GM06990 (cell line): ENCODE measurements at places on chromosomes 12 and 14.
A peak's percentile ranks its signal among the peaks of the same experiment; 100 is the strongest.

DNA sequence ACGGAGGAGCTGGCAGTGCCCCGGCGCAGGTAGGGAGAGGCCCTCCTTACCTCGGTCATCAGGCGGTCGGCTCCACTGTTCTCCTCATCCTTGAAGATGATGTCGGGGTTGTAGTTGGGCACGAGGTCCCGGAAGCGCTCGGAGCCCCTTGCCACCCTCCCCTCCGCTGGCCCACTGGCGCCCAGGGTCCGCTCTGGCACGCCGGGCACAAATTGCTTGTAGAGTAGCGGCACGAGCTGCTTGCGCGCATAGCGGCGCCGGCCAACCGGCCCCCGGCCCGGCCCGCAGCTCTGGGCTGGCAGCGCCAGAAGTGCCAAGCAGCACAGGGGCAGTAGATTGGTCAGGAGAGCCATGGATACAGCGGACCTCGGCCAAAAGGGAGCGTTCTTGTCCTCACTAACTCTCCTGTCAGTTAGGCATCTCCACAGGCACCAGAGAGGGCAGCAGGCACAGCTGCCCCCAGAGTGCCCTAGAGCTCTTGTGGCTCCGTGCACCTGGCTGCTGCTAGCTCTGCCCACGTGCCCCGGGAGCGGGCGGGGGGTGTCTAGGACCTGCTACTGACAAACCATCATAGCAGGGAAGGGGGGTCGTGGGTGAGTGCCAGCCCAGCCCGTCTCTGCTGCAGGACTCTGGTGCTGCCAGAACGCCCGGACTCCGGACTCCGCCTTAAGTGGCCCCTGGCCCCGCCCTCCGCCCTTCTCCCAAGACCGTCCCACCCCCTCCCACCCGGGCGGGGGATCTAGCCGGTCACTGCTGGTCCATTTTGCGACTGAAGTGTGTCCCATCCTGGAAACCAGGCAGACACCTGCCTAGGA lies at the start of gene DHH:
TSS of gene DHH (minus strand) at position 642 of the 815 bp plus-strand sequence. CDS start at position 353, 289 bp downstream.
- no peak for DNase-seq

DNA sequence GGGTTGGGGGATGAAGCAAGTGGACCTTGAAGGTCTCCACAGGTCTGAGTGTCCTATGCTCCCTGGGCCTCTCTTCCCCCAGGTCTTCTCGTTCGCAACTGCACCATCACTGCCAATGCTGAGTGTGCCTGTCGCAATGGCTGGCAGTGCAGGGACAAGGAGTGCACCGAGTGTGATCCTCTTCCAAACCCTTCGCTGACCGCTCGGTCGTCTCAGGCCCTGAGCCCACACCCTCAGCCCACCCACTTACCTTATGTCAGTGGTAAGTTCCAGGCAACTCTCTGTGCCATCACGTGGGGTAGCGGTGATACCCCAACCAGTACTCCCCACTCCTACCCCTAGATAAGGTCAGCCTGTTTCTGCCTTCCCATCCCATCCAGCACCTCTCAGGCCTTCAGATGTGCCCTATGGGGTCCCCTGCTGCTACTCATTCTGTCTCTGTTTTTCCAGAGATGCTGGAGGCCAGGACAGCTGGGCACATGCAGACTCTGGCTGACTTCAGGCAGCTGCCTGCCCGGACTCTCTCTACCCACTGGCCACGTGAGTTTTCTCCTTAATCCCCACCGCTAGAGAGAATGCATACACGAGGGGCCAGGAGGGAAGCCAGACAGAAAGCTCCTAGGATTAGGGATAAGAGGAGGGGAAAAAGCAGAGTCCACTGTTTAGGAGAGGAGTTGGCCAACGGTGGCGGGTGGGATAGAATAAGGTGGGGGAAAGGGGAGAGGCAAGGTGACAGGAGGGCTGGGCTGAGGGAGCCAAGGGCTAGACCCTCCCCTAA lies 1.6 kb upstream of the TAPBPL start:
- DNase-seq: no peak

- no peak for DNase-seq
These were observed 1051.9 kb upstream of the FLRT2 start for GRCh38 chr14:84477996-84478395.

GRCh38 chr12:116910645-116911451 lies at the start of gene FBXW8:
Gene FBXW8 (plus strand): TSS chr12:116910950. CDS start chr12:116911038, 88 bp downstream.
- peak; percentile 88 for DNase-seq

- no peak for DNase-seq
These were observed 39.5 kb upstream of the USP44 start for GRCh38 chr12:95590775-95591174.

GRCh38 chr12:63521706-63522105 lies 146.6 kb downstream of the DPY19L2 start:
- no peak for DNase-seq

DNA sequence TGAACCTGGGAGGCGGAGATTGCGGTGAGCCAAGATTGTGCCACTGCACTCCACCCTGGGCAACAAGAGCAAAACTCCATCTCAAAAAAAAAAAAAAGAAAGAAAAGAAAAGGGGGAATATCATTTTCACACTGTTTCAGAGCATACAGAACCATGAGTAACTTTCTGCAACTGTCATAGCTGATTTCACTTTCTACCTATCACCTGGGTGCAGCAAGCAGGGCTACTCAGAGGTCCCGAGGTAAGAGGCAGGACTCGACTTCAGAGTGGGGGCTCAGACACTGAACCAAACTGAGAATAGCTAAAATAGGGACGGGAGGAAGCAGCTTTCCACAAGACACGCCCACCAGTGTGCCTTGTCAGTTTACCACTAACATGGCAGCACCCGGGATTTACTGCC lies 29.8 kb downstream of the OR10P1 start:
- DNase-seq: no peak

DNA sequence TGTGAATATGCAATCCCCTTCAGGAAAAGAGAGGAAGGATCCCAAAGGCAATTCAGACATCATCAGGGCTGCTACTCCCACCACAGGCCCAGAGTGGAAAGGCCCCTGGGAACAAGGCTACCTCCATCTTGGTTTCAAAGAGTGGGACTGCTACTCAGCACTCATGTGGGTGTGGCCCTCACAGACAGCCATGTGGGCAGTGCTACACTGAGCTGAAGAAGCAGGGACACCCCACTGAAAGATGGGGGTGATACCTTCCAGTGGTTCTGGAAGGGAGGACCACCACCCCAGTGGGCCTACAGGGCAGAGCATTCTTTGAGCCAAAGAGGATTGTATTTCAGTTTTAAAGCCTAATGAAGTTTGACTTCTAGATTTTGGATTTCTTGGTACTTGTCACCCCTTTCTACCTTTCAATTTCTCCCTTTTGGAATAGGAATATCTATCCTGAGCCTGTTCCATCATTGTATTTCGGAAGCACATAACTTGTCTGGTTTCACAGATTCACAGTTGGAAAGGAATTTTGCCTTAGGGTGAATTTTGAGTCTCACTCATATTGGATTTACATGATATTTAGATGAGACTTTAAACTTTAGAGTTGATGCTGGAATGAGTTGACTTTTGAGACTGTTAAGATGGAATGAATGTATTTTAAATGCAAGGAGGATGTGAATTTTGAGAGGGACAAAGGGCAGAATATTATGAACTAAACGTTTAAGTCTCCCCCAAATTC lies 16.5 kb upstream of the LTA4H start:
- DNase-seq: no peak

- peak; percentile 52 for DNase-seq
These were observed 9.2 kb upstream of the ALDH2 start for GRCh38 chr12:111757361-111758119.
